Stimulated activated CD8-positive, alpha-beta memory T cell treated with anti-CD3 and anti-CD28 coated beads, Interleukin-12 subunit alpha, Interleukin-12 subunit beta, amount 100 ng/mL, for 1 hour (primary cell): ENCODE measurements at places on chromosomes 5 and 9.

GRCh38 chr5:53411388-53411787 is 69.0 kb upstream of the FST start:
- DNase-seq, result no peak

DNA sequence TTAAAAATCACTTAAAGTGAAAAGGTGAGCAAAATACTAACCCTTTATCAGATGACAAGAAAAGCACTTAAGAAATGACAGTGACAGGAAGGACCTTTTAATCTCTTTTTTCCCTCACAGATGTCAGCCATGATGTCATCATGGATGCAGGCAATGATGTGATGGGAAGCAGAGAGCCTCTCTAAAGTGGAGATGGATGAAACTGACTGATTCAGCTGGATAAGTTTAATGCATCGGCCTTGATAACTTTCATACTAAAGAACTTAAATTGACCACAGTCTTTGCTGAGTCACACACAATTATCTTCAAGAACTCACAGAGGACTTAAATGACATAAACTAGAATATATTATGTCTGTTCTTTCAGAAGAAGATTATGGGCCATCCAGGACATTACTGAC is 153.2 kb upstream of the FGF10 start:
- no peak for DNase-seq

DNA sequence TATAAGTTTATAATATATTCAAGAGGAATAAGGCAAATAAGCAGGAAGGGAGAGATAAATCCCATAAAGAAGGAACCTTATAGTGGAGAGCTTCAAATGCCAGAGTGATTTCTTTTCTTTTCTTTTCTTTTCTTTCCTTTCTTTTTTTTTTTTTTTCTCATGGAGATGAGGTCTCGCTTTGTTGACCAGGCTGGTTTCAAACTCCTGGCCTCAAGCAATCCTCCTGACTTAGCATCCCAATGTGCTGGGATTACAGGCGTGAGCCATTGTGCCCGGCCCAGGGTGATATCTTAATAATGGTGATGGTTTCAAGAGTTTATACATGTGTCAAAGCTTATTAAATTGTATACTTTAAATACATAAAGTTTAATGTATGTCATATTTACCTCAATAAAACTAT is 19.6 kb upstream of the FOCAD start:
- no peak for DNase-seq

DNA sequence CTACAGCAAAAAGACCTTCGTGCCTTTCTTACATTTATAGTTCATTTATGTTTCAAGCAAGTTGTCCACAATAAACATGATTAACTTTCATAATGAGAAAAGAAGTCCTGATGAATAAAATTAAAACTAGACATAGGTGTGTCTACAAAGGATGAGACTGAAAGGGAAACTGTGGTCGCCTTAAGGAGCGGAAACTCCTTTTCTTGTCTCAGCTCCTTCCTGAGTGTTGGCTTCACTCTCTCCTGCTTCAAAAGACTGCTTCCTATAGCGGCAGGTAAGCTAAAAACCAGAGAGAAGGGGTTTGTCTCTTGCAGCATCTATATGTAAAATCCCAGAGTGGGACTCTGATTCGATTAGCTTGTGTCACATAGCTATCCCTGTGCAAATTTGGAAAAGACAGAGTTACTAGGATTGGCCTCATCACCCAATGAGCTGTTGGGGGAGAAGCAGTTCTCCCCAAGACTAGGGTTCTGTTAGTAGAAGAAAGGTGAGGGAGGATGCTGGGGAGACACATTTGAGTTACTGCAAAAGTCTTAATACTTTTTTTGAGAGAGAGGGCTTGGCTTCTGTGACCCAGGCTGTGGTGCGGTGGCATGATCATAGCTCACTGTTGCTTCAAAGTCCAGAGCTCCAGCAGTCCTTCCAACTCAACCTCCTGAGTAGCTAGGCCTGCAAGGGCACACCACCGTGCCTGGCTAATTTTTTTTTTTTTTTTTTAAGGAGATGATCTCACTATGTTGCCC is 16.8 kb upstream of the CTSL start:
- no peak for DNase-seq

DNA sequence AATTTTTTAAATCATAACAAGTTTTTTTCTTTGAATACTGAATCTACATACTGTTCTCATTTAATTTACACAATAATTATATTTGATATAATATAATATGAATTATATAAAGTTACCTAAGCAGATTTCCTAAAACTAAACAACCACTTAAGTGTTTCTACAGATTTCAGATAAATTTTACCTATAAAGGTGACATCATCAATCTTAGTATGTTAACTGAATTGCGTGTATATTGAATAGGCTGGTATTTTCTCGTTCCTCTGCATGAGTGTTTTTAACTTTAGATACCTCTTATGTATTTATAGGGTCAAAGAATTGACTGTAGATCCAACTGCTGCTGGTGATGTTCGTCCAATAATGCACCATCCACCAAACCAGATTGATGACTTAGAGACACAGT is 30.3 kb downstream of the DIMT1 start:
- no peak for DNase-seq

GRCh38 chr5:65699338-65699737 is 22.6 kb downstream of the SGTB start:
- DNase-seq, result no peak

GRCh38 chr5:81359108-81359507 is 34.8 kb downstream of the ACOT12 start:
- no peak for DNase-seq

GRCh38 chr5:17896605-17897004 is 262.3 kb downstream of the TAF11L14 start:
- no peak for DNase-seq

GRCh38 chr5:102722931-102723330 is 32.2 kb upstream of the PAM start:
- no peak for DNase-seq

- DNase-seq, result no peak
Measured at GRCh38 chr5:103178167-103178566, 58.1 kb downstream of the PPIP5K2 start.

DNA sequence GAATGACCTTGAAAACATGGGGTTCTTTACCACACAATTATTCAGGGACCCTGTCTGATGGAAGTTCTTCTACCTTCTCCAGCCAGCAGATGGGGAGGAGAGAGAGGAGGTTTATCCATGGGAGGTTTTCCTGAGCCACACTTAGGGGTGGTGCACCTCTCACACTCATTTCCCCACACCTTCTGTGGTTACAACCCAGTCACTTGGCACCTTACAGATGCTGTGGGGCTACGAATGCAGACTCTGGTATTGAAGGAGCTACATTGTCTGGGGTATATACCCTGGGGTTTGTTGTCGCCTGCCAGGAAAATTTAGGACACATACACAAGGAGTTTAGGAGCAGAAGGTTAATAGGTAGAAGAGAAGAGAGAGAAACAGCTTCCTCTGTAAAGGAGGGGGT is 67.5 kb downstream of the F2RL2 start:
- DNase-seq, result no peak

DNA sequence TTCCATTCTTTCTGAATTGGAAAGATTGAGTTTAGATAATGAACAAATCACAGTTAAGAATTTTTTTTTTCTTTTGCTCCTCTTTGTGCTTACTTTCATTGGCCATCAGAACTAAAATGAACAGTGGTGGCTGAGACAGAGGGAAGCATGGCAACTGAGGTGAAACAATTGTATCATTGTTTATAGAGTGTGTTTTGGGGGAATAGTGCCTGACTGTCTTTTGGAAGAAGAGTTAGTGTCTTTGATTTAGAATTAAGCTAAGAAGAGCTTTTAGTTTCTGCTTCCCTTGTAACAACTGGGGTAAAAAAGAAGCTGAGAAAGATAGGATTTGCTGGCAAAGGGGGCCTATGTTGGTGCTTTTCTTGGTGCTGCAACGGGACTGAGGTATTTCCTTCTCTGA is 24.0 kb downstream of the HSD17B4 start:
- DNase-seq, result no peak

- DNase-seq, result no peak
Measured at GRCh38 chr9:27703216-27703980, 130.1 kb upstream of the C9orf72 start.

GRCh38 chr5:16600397-16600796 is 16.4 kb downstream of the RETREG1 start:
- no peak for DNase-seq

- no peak for DNase-seq
Measured at GRCh38 chr5:137329586-137330296, 169.4 kb downstream of the SPOCK1 start.
